HepG2 (cell line): ENCODE measurements at places on chromosomes 13 and 19. TPM values are rescaled to one million over a fixed set of nuclear protein-coding genes. Genes with fewer than 3 reads are reported as not detected.

PLIN4 gene
- 0.80 and 1.3 TPM in 2 replicates for total RNA-seq

NUDT19 gene
- 3.6 and 3.9 TPM in 2 replicates for total RNA-seq

DNA sequence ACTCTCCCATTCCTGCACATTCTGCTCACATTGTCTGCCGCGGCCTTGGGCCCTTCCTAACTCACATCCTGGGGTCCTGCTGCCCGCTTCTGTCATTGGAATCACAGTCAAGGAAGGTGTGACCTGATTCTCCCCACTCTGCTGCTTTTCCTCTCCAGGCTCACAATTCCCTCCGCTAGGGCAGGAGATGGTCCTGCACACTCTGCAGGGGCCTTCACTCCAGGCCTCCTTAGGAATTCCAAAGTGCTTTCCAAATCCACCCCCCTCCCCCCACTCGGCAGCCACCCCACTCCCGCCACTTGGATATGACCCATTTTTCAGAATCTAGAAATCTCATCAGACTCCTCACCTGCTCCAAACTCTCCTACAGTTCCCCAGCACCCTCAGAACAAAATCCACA is 3.1 kb upstream of the SLC5A5 start:
- no peak for DNase-seq
- no peak overlapping the region for H3K4me3 ChIP-seq
- H3K27ac ChIP-seq, result no peak overlapping the region
- H3K27me3 ChIP-seq, result peaks cover 6% of the 10 kb centered on the region; the same call in 1 of the 2 replicates
- H3K4me1 ChIP-seq, result peaks cover 40% of the 10 kb centered on the region

C19orf73 gene
- total RNA-seq, result 0.80 and 1.4 TPM in 2 replicates

COG3 gene
- 47.5 and 47.8 TPM in 2 replicates for total RNA-seq

- DNase-seq, result no peak
- no peak overlapping the region for H3K4me3 ChIP-seq
- peaks cover 23% of the 10 kb centered on the region; the same call in 2 of the 3 replicates for H3K36me3 ChIP-seq
- no peaks in the 10 kb centered on the region for H3K4me1 ChIP-seq
- H3K27ac ChIP-seq, result no peak overlapping the region
- no peaks in the 10 kb centered on the region for H3K27me3 ChIP-seq
Measured at GRCh38 chr19:4035018-4035566, 27.6 kb downstream of the PIAS4 start.

GRCh38 chr13:19182536-19182935 is 912 bp upstream of the TUBA3C start:
- no peak overlapping the region for H3K27ac ChIP-seq
- DNase-seq, result no peak
- H3K36me3 ChIP-seq, result no peaks in the 10 kb centered on the region
- no peaks in the 10 kb centered on the region for H3K27me3 ChIP-seq
- no peaks in the 10 kb centered on the region for H3K4me1 ChIP-seq

CEACAM16 gene
- total RNA-seq, result not detected in 2 replicates

CBARP gene
- 0.27 and 1.2 TPM in 2 replicates for total RNA-seq

METTL21C gene
- not detected in 2 replicates for total RNA-seq

ZNF486 gene
- total RNA-seq, result 2.1 and 2.6 TPM in 2 replicates

SF3A2 gene
- total RNA-seq, result 8.8 and 10.1 TPM in 2 replicates

- H3K27me3 ChIP-seq, result no peaks in the 10 kb centered on the region
- H3K4me3 ChIP-seq, result no peak overlapping the region
- H3K36me3 ChIP-seq, result no peaks in the 10 kb centered on the region
Measured at GRCh38 chr13:44516771-44517170, 59.4 kb downstream of the TSC22D1 start.

- H3K4me3 ChIP-seq, result no peak overlapping the region
- no peaks in the 10 kb centered on the region for H3K27me3 ChIP-seq
- DNase-seq, result no peak
- H3K27ac ChIP-seq, result no peak overlapping the region
- peaks cover 11% of the 10 kb centered on the region for H3K4me1 ChIP-seq
Measured at GRCh38 chr13:36857253-36857652, 38.2 kb downstream of the RFXAP start.

SHKBP1 gene
- 13.8 and 16.2 TPM in 2 replicates for total RNA-seq

GRCh38 chr19:35696835-35697234 is 7.5 kb upstream of the ZBTB32 start:
- H3K27ac ChIP-seq, result peak overlapping the region; percentile 59
- H3K4me3 ChIP-seq, result no peak overlapping the region
- H3K27me3 ChIP-seq, result no peaks in the 10 kb centered on the region
- peaks cover 35% of the 10 kb centered on the region for H3K4me1 ChIP-seq
- H3K36me3 ChIP-seq, result no peaks in the 10 kb centered on the region

SLITRK6 gene
- not detected in 2 replicates for total RNA-seq

DNA sequence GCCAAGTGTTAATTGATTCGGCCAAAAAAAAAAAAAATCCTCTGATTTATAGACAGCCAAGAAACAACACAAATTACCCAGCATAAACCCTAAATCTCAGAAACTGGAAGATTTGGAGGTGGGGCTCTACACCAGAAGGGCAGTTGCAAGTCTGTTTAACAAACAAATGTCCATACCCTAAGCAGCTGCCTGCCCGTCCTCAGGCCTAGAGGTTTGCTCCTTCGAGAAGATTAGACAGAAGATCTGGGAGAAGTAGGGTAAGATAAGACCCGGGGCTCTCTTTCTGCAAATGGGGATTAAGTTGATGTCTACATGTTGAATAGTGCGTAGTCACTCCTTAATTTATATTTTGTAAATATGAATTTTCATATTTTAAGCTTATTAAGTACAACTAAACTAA is 3.4 kb upstream of the N4BP2L1 start:
- H3K4me1 ChIP-seq, result peaks cover 33% of the 10 kb centered on the region
- H3K4me3 ChIP-seq, result no peak overlapping the region
- DNase-seq, result no peak
- H3K27ac ChIP-seq, result no peak overlapping the region

- no peaks in the 10 kb centered on the region for H3K27me3 ChIP-seq
- no peaks in the 10 kb centered on the region for H3K36me3 ChIP-seq
- no peak overlapping the region for H3K27ac ChIP-seq
- H3K4me1 ChIP-seq, result no peaks in the 10 kb centered on the region
- no peak overlapping the region for H3K4me3 ChIP-seq
Measured at GRCh38 chr13:79988573-79988972, 352.4 kb downstream of the SPRY2 start.

CYP2A6 gene
- not detected in 2 replicates for total RNA-seq

- no peak overlapping the region for H3K4me3 ChIP-seq
- DNase-seq, result peak; percentile 97
- no peaks in the 10 kb centered on the region for H3K36me3 ChIP-seq
- H3K27ac ChIP-seq, result peak overlapping the region; percentile 74
Measured at GRCh38 chr13:30832845-30833332, 73.2 kb upstream of the MEDAG start.

- H3K36me3 ChIP-seq, result peaks cover 6% of the 10 kb centered on the region
- H3K4me3 ChIP-seq, result peak within 1 kb of the TSS; percentile 97
- no peaks in the 10 kb centered on the region; the same call in 2 of the 3 replicates for H3K27me3 ChIP-seq
- peak within 1 kb of the TSS; percentile 71 for H3K27ac ChIP-seq
Measured at GRCh38 chr19:45862564-45863334, at the start of gene SYMPK. Gene SYMPK, minus strand, starts transcription at chr19:45863147. Its CDS starts 8,652 bp downstream, at chr19:45854495.

- no peaks in the 10 kb centered on the region for H3K36me3 ChIP-seq
- H3K4me3 ChIP-seq, result peak within 1 kb of the TSS; percentile 73; the same call in 1 of the 2 replicates
- H3K27me3 ChIP-seq, result peaks cover 19% of the 10 kb centered on the region
- H3K4me1 ChIP-seq, result peaks cover 35% of the 10 kb centered on the region
- H3K27ac ChIP-seq, result no peak within 1 kb of the TSS
Measured at GRCh38 chr19:2720777-2721569, at the start of gene DIRAS1. Gene DIRAS1, minus strand, starts transcription at chr19:2721372. Its CDS starts 3,566 bp downstream, at chr19:2717806.

DNA sequence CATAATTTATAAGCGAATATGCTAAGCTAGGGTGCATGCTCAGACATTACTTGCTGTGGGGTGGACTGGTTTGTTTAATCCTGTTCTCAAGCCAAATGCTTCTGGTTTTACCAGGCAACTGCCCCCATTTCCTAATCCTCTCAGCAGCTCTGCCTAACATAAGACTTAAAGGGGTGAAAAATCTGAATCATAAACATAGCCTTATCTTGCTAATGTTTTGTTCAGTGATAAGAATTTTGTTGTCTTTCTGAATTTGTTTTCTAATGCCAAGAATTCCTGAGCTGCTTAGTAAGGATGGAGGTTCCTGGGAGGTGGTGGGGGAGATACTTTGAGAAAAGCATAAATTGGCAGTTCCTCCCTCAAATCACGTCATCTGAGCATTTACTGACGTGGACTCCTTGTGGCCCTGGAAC is 42.7 kb downstream of the ING1 start:
- no peak overlapping the region for H3K4me3 ChIP-seq
- H3K4me1 ChIP-seq, result no peaks in the 10 kb centered on the region
- DNase-seq, result no peak

- no peak overlapping the region for H3K27ac ChIP-seq
- H3K4me3 ChIP-seq, result no peak overlapping the region
- H3K27me3 ChIP-seq, result no peaks in the 10 kb centered on the region
- DNase-seq, result no peak
- H3K4me1 ChIP-seq, result no peaks in the 10 kb centered on the region
- H3K36me3 ChIP-seq, result no peaks in the 10 kb centered on the region
Measured at GRCh38 chr13:104683789-104684188, 1617.6 kb upstream of the SLC10A2 start.

DNA sequence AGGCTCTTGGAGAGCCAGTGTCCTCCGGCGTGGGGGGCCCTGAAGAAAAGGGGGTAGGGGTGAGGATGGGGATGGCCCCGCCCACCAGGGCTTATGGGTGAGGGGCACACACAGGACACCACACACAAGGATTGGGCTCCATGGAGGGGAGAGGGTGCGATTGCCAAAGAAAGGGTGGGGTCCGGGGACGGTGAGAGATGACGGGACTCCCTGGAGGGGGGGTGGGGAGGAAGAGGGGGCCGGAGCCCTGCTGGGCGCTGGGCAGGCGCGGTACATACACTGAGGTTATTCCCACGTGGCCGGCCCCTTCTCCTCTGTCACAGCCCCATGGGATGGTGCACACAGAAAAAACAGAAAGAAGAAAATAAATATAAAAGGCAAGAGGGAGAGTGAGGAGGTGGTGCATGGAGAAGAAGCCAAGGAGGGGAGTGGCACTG is 60.1 kb downstream of the IER2 start:
- H3K36me3 ChIP-seq, result no peaks in the 10 kb centered on the region
- H3K4me3 ChIP-seq, result no peak overlapping the region
- H3K4me1 ChIP-seq, result peaks cover 7% of the 10 kb centered on the region

DNA sequence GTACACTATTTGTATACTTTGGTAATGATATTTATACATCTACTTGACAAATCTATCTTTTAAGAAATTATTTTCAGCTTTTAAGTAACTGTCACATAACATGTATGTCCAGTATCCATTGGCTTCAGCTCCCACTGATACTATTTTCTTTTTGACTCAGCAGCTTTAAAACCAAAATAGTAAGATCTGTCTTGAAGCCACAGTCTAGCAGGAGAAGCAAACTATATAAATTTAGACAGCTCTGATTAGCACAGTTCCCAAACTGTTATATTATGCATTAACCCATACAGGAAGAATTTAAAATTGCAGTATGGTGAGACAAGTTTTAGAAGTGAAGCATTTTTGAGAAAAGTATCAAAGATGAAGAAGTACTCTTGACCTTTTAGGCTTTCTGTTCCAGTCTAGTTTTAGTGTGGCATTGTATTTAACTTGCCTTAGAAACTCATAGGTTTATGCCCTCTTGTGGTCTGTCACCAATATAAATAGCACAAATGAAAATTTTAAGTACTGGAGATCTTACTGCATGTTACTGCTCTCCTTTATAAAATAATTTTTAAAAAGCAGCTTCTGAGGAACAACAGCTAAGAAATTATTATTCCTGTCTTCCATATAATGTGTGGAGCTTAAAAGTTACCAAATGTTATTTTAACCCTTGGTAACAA is 24.7 kb downstream of the URI1 start:
- no peak overlapping the region for H3K27ac ChIP-seq
- peaks cover 46% of the 10 kb centered on the region for H3K4me1 ChIP-seq
- peak; percentile 10 for DNase-seq
- no peaks in the 10 kb centered on the region for H3K36me3 ChIP-seq

DNA sequence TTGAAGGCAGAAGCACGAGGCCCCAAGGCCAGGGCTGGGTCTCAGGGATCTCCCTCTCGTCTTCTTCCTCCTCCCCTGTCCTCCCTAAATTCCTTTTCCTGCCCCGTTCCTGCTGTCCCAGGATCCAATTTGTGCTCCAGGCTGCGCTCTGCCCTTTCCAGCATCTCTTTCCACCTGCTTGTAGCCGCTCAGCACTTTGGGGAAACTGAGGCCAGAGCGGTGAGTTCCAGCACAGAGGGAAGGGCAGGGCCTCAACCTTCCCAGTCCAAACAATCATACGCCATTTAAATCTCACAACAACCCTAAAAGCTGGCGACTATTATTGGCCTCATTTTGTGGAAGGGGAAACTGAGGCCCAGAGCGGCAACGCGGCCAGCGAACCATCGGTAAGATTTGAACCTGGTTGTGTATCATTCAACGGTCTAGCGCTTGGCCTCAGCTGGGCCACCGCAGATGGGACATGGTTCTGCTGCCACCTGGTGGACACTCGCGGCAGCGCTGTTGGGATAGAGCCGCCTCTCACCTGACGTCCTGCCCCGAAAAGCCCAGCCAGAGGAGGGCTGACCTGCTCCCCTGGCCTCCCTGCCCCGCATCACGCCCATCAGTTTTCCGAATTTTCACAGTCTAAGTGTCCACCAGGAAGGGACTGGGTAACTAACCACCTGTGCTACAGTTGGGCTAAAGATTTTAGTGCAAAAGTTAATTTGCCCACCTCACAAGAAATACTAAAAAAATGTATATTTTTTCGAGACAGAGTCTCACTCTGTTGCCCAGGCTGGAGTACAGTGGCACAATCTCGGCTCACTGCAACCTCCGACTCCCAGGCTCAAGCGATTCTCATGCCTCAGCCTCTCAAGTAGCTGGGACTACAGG is 4.2 kb upstream of the RPL18A start:
- H3K4me1 ChIP-seq, result peaks cover 4% of the 10 kb centered on the region
- no peaks in the 10 kb centered on the region; the same call in 2 of the 3 replicates for H3K27me3 ChIP-seq
- DNase-seq, result peak; percentile 57
- H3K36me3 ChIP-seq, result no peaks in the 10 kb centered on the region

GRCh38 chr19:47414469-47414868 is 4.9 kb downstream of the MEIS3 start:
- no peaks in the 10 kb centered on the region; the same call in 1 of the 2 replicates for H3K27me3 ChIP-seq
- H3K4me1 ChIP-seq, result peaks cover 5% of the 10 kb centered on the region; the same call in 1 of the 2 replicates
- H3K4me3 ChIP-seq, result no peak overlapping the region
- no peaks in the 10 kb centered on the region for H3K36me3 ChIP-seq
- peak; percentile 57 for DNase-seq
- no peak overlapping the region for H3K27ac ChIP-seq

DNA sequence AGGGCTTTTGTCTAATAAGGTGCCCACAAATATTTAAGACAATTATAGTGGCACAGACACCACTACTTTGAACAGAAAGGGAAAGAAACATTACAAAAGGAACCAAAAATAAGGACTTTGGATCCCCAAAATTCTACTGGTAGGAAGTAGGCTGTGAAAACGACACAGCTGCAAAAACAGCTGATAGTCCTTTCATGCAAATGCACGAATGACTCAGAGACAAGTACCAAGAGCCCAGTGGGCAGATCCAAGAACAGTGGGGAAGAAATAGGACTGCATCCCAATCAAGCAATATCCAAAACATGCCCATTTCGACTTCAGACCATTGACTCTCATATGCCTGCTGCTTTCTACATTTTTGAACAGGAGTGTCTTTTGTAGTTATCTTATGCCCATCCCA is 269.4 kb upstream of the NBEA start:
- H3K4me1 ChIP-seq, result no peaks in the 10 kb centered on the region
- H3K27me3 ChIP-seq, result no peaks in the 10 kb centered on the region
- H3K4me3 ChIP-seq, result no peak overlapping the region
- no peak for DNase-seq
- no peak overlapping the region for H3K27ac ChIP-seq
